ENCODE measurements at places on chromosomes 6 and 20.

DNA sequence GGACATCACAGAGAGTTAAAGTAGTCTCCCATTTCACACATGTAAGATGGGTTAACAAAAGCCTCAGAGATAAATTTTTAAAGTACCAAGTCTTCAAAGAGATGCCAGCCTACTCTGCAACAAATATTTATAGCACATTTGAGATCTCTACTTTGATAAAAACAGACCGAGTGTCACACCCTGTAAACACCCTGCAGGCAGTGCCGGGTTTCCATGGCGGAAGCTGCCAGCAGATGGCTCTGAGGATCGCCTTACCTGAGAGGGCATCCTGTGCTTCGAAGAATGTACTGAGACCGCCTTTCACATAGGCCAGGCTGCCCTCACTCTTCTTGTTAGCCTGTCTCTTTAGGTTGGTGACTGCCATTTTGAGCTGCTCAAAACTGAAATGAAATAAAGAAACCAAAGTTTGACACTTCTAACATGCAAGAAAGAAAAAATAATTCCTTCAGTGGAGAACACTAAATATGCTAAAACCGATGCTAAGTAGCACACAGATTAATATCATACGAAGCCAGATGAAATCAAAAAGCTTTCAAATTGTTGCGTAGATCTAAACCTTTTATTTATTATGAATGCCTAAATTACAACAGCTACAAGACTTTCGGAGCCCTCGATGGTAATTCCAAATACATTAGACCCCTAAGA, 39.3 kb downstream of the HUS1B start:
- no peak for DNase-seq

GRCh38 chr6:130421585-130421984, 55.8 kb downstream of the TMEM200A start:
- DNase-seq = no peak

DNA sequence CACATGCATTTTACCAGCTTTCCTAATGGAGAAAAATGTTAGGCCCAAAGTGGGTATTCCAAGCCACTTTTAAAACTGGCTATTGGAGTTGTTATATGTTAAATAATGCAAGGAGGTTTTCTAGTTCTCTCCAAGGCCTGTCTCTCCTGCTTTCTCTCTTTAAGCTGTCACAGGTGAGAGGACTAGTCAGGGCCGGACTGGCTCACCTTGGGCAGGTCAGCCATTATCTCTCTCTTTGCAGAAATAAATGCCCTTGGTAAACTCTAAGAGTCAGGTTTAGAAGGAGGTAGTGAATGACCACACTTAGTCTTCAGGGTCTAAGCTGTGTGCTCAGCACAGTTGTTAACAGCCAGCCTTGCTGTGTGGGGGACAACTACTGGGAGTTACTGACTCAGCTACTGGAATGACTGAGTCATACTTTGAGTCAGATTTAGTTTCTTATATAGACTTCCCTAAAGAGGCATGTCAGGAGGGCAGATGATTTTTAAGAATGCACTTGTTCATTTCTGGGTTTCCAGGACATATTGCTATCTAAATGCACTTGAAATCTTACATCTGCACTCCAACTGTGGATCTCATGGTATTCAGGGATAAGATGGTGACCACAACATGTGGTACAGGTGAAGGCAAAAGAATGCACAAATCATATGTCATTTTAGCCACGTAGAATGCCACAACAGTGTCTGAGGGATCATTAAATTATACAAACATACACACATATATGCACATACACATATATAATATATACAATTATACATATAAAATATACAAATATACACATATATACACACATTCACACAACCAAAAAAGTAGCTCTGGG, 719.4 kb downstream of the EPM2A start:
- DNase-seq = no peak

DNA sequence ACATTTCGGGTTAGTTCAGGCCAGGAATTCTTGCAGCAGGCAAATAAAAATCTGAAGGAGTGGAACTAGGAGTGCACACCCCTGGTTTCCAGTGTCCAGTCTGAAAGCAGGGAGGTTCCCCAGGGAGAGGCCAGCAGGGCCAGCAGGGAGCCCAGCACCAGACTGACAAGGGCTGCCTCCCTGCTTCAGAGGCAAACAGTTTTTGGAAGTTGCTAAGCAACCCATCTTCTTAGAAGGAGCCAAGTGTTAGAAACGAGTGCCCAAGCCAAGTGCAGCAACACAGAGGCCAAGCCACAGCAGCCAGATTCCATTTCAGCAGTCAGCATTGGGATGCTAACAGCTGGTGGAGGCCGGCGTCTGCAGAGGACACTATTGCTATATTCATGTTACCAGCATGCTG, 179.1 kb downstream of the SYNDIG1 start:
- DNase-seq = no peak

GRCh38 chr6:169620171-169621130, 81.4 kb downstream of the WDR27 start:
- DNase-seq = peak; percentile 21

GRCh38 chr6:78810146-78810545, 57.2 kb upstream of the IRAK1BP1 start:
- DNase-seq = peak; percentile 50

DNA sequence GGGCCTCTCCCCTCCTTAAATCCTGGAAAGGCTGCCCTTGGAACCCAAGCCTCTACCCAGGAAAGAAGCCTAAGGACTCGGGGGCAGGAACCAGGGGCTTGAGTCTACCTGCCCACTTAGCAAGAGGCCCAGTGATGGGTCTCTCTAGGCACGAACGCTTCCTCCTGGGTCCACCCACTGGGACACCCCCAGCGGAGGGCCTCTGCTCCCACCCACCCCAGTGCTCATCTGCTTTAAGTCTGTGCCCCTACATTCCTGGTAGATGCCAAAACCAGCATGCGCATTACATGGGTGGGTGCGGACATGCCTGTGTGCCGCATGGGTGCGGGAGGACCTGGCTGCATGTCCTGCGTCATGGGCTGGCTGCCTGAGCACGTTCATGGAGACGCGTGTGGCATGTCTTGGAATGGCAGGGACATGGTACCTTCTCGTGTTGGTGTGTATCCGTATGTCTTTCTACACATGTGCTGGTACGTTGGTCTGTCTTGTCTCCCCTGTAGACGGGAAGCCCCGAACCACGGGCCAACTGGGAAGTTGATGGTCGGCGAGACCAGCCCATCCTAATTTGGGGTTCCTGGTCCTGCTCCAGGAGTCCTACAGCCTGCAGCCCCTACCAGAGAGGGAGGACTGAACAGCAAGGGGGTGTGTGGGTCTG, 29.3 kb downstream of the SNPH start:
- no peak for DNase-seq

- no peak for DNase-seq
Observed at GRCh38 chr20:16363506-16364319, 209.5 kb downstream of the KIF16B start.

DNA sequence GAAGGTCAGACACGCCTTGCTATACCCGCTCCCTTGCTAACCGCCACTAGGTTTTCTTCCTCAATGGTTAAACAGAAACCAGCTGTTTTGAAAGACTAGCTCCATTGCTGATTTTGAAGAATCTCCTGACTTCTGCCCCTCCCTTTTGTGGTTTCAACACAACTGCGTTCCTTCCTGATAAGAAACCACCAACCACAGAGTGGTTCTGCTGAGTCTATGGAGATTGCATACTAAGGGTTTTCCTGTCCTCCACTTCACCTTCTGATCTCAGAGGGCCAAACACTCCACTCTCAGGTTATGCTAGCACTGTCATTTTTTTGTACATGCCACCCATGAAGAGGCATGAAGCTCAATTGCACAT, 207.9 kb downstream of the MYLK4 start:
- no peak for DNase-seq

GRCh38 chr6:129475477-129476247, 234.3 kb downstream of the ARHGAP18 start:
- DNase-seq = peak; percentile 46

DNA sequence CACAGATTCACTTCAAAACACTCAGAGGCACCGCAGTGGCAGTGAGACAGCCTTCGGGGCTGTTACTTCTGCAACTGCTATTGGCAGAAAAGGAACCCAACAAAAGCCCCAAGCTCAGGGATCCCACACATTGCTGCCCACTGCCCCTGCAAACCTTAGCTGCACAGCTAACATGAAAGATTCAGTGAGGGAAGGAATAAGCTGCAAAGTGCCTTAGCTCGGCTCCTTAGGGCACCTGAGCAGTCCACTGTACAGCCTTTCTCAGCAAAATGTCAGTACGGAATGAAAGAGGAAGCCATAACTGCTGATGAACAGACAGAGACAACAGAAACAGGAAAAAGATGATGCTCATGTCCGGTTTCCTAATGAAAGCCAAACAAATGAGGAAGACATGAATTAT, 179.7 kb upstream of the SHLD1 start:
- DNase-seq = no peak

- no peak for DNase-seq
Observed at GRCh38 chr20:25198663-25199383, 3.3 kb downstream of the ENTPD6 start.

DNA sequence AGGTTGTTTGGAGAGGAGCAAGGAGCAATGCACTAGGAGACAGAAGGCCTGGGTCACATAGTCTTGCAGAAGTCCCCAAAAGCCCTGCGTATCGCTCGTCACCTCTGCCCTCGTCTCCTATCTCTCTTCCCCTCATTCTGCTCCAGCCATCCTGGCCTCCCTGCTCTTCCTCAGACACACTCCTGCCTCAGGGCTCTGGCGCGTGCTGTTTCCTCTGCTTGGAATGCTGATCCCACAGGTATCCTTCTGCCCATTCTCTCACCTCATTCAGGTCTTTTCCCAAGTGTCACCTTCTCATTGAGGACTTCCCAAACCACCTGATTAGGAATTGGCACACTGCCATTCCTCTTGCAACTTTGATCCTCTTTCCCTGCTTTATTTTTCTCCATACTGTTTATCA, 9.0 kb upstream of the SLC2A10 start:
- no peak for DNase-seq

GRCh38 chr6:47308198-47308517, 1.5 kb downstream of the TNFRSF21 start:
- no peak for DNase-seq

GRCh38 chr6:96832780-96833179, 4.5 kb downstream of the GPR63 start:
- no peak for DNase-seq

- DNase-seq = no peak
Observed at GRCh38 chr6:163813979-163814493, 399.5 kb downstream of the QKI start.

- DNase-seq = peak; percentile 68
Observed at GRCh38 chr6:137543114-137543513, 48.9 kb upstream of the OLIG3 start.

DNA sequence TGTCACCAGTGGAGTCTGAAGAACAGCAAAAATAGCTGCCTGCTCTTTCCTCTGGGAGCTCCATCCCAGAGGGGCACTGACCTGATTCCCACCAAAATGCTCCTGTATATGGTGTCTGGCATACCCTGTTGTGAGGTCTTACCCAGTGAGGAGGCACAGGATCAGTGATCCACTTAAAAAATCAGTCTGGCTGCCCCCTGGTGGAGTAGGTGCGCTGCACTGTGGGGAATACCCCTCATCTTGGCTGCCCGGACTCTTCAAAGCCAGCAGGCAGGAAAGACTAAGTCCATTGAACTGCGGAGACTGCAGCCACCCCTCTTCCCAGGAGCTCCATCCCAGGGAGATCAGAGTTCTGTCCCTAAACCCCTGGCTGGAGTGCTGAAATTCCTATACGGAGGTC, 230.9 kb upstream of the HTR1E start:
- DNase-seq = no peak

DNA sequence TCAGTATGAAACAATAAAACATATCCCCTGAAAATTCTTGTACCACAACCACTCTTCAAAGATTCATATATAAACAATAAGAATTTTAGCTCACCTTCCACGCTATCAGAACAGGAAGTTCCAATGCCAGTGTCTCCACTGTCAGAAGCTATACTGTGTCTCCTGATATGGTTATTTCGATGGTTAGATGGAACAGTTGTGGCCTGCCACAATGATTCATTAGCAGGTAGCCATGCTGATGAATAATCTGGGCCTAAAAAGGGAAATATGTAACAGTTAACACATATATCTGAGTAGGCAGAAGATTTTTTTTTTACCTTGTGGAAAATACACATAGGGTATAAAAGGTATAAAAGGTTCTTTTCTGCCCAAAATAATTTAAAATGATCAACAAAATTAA, 19.0 kb downstream of the CEP85L start:
- DNase-seq = no peak

DNA sequence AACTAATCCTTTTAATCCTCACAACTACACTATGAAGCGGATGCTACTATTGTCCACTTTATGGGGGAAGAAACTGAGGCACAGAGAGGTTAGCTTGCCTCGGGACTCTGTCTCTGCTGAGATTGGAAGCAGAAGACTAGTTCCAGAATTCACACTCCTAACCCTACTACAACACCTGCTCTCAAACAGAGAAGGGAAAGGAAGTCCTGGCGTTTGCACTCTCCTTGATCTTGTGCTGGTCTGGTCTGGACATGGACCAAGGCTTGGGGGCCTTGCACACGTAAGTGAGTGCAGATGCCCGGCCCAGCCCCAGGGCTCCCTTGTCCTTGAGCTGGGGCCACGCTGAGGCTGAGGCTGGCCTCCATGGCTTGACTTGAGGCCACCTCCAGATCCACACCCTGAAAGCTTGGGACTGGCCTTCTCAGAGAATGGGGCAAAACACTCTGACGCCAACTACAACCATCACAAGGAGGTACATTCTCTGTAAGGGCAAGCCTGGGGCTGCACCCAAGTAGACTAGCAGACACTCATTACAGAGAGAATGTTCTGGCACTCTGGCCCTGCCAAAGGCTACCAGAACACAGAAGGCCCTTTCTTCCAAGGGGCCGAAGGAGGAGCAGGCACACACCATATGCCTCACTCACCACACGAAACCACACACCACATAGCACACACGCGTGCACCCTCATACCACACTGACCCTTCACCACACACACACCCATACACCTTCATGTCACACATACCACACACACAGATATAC, 33.3 kb upstream of the EZR start:
- no peak for DNase-seq

GRCh38 chr6:109743739-109744138, 52.6 kb downstream of the FIG4 start:
- no peak for DNase-seq

GRCh38 chr20:52426856-52427255, 235.3 kb upstream of the ZFP64 start:
- no peak for DNase-seq

DNA sequence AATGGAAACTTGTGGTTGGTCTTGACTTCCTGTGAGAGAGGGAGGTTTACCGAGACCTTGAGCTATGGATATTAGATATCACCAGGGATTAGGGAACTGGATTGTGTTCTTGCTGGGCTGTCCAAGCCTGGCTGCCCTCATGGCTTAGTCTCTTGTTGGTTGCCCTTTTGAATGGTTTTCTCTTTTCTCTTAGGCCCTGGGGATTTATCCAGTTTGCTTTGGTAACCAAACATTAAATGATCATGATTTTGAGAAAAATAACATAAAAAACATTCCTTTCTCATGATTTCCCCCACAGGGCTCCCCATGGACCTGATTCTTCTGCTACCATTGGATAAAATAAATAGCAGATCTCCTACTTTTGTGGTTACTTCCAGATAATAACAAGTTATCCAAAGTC, 306.4 kb upstream of the RNF217 start:
- DNase-seq = no peak

Measured in HAP-1 (cell line).